Omental fat pad (tissue), 4 donors: ENCODE measurements at places on chromosomes 2 and 18. TPM values are rescaled to one million over a fixed set of nuclear protein-coding genes. Genes with fewer than 3 reads are reported as not detected.

REG3G gene
- total RNA-seq: 0.65 TPM

NDC80 gene
- total RNA-seq: 0.19 TPM

MATN3 gene
- total RNA-seq: 1.8 TPM

- no peak for DNase-seq
These were observed 39.9 kb upstream of the KLF11 start for GRCh38 chr2:10003206-10004125.

DNA sequence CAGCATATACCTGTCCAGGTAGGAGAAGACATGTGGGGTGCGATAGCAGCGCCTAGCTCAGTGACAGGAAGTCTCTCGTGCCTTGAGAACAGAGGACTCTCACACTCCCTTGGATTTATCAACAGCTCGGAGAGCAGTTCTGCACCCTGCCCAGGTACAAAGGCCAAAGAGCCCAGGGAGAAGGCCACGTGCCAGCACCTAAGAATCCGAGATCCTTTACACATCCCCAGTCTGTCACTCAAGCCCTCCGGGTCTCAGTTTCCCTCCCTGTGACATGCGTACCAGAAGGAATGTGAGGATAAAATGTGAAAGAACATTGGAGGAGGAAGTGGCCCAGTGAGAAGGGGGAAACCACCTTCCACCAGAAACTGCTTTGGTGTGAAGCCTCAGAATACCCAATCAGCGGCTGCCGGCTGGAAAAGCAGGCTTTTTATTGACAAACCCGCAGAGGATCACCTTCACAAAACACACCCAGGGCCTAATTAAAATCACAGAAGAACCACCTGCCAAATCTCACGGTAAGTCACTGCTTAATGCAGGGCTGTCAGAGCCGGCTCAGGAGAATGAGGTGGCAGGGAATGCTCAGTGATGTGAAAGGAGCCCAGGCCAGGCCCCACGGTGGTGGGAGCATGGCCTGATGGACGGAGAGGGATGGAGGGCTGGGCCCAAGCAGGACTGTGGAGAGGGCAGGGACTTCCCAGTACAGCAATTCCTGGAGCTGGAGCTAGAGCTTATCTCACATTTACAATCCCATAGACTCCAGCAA is 66.3 kb downstream of the MYO5B start:
- no peak for DNase-seq

- DNase-seq: no peak
These were observed 50.3 kb downstream of the ITGB1BP1 start for GRCh38 chr2:9373047-9373446.

- DNase-seq: no peak
These were observed 59.9 kb downstream of the PDK1 start for GRCh38 chr2:172615727-172616261.

DNA sequence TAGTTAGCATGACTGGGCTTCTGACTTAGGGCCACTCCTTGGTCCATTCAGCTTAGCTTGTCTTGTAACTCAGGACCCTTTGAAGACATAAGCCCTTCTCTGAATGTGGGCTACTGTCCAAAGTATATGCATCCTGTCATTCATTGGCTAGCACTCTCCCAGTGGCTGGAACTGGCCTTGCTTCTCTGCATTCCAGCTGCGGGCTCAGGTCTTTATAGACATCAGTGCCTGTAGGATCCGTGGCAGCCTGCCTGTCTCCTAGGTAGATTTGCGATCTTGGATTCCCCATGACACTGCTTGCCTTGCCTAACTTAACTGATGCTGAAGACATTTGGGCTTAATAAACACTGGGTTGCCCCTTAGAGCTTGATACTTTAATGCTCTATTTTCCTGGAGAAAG is 170.1 kb downstream of the DCC start:
- DNase-seq: no peak

CNTNAP5 gene
- total RNA-seq: not detected

IL1RN gene
- total RNA-seq: 8.8 TPM

- no peak for DNase-seq
These were observed 40.0 kb downstream of the BCL2L11 start for GRCh38 chr2:111160758-111161157.

SPOPL gene
- total RNA-seq: 22.5 TPM

DNA sequence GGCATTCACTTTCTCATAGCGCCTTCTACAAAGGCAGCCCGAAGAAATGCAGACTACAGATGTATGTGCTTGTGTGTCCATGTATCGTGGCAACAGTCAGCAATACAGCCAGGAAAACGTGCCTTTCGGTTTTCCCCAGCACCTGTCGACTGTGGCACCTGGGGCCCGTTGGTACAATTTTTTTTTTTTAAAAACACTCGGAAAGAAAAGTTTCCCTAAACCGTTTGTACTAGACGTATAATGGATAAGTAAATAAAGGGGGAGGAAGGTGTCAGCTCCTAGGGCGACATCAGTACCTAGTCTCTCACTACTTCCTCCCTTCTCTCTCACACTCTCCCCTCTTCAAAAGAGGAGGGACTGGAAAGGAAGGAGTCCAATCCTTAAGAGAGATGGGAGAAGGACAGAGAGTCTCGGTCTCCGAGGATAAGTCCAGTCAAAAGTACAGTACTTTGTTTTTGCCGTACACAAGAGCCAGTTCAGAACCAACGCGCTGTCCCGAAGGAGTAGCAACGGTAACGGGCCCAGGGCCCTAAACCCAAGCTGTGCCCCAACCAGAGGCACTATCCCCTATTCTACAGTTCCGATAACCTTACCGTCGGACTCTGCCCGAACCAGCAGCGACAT is 759 bp downstream of the PPP4R3B start:
- no peak for DNase-seq

- DNase-seq: no peak
These were observed 52.2 kb downstream of the C1QL2 start for GRCh38 chr2:119106301-119106897.

- no peak for DNase-seq
These were observed 48.7 kb downstream of the ST3GAL5 start for GRCh38 chr2:85840091-85840490.

CDKL4 gene
- not detected for total RNA-seq

- no peak for DNase-seq
These were observed 1779.7 kb upstream of the CELF4 start for GRCh38 chr18:39345321-39345720.

GRCh38 chr18:45850021-45850420 is 24.5 kb downstream of the SIGLEC15 start:
- DNase-seq: no peak

- no peak for DNase-seq
These were observed 68.9 kb downstream of the HPCAL1 start for GRCh38 chr2:10371441-10372196.

- DNase-seq: no peak
These were observed 91.4 kb upstream of the IL1R2 start for GRCh38 chr2:101900375-101900774.

MAP3K19 gene
- total RNA-seq: not detected

- DNase-seq: no peak
These were observed 87.0 kb upstream of the MAP4K3 start for GRCh38 chr2:39524061-39524460.

- DNase-seq: no peak
These were observed 28.4 kb upstream of the LONRF2 start for GRCh38 chr2:100350661-100351185.

DNA sequence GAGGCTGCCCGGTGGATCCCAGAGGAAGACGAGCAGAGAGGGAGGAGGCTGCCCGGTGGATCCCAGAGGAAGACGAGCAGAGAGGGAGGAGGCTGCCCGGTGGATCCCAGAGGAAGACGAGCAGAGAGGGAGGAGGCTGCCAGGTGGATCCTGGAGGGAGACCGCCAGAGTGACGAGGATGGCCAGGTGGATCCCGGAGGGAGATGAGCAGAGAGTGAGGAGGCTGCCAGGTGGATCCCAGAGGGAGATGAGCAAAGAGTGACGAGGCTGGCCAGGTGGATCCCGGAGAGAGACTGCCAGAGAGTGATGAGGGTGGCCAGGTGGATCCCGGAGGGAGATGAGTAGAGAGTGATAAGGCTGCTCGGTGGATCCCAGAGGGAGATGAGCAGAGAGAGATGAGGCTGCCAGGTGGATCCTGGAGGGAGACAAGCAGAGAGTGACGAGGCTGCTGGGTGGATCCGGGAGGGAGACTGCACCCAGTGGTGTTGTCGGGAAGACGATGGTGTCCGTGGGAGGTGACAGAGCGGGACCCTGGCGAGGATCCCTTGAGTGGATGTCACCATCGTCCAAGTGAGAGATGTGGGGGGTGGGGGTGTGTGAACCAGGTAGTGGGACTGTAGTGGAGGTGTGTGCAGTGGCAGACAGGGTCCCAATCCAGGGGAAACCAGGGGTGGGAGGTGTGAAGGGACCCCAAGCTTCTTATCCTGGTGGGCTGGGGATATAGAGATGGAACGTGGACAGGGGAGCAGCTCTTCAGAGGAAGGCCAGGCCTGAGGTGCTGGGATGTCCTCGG is 22.3 kb downstream of the DCDC2C start:
- DNase-seq: no peak

HTR2B gene
- total RNA-seq: 0.37 TPM

DNA sequence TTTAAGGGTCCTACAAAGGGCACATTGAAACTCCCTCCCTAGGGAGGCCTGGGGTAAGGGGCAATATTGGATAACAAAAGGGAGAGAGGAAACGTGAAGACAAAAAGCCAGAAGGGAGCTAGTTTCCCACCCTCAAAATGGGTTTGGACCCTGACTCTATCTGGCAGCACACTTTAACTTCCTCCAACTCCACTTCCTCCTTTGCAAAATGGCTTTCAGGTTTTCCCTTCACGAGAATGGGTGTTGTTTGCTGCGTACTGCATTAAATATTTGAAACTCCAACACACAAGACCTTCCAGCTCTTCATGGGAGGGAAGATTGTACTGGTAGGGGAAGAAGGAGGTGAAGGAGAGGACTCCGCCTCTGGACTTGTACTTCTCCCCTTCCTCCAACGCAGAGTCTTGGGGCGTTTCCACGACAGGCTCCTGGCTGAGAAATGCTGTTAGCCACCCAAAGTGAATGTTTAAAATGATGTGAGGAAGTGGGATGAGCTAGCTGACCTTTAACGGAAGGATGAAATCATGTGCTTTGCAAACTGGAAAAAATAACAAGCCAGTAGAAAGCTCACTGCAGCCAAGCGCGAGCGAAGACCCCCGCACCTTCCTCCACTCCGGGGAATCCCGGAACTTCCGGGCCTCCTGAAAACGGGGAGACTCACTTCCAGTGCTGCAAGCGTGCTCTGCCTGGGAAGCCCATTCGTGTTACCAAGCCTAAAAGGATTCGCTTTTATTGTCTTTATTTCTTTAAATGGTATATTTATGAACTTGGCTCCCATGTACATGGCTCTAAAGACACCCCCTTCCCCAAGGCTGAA is 85.6 kb downstream of the VIT start:
- DNase-seq: no peak

ATRAID gene
- 170 TPM for total RNA-seq
